Renal cortical epithelial cell (primary cell): ENCODE measurements at places on chromosomes 7 and 10. TPM values are rescaled to one million over a fixed set of nuclear protein-coding genes. Genes with fewer than 3 reads are reported as not detected.

- DNase-seq: no peak
Observed at GRCh38 chr10:98131619-98132018, 2.8 kb upstream of the R3HCC1L start.

Gene NME8
- not detected in 2 replicates for total RNA-seq

GRCh38 chr7:87797395-87797794 lies 78.8 kb downstream of the SLC25A40 start:
- DNase-seq: no peak

- DNase-seq: no peak
Observed at GRCh38 chr10:91335147-91335546, 75.0 kb upstream of the HECTD2 start.

DNA sequence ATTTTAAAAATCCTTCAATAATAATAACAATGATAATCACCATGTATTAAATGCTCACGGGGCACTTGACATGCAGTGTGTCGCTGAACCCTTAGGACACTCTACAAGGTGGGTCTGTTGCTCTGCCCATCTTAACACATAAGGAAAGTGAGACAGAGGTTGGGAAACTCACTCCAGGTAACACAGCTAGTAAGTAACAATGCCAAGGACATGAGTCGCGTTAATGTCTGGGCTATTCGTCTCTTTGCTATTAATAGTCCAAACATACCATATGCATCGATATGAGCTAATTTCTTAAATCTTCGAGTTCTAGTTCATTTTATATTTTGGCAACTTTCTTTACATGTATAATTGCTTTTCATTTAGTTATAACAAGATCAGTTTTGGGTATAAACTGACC lies 79.5 kb downstream of the BEND7 start:
- no peak for DNase-seq

DNA sequence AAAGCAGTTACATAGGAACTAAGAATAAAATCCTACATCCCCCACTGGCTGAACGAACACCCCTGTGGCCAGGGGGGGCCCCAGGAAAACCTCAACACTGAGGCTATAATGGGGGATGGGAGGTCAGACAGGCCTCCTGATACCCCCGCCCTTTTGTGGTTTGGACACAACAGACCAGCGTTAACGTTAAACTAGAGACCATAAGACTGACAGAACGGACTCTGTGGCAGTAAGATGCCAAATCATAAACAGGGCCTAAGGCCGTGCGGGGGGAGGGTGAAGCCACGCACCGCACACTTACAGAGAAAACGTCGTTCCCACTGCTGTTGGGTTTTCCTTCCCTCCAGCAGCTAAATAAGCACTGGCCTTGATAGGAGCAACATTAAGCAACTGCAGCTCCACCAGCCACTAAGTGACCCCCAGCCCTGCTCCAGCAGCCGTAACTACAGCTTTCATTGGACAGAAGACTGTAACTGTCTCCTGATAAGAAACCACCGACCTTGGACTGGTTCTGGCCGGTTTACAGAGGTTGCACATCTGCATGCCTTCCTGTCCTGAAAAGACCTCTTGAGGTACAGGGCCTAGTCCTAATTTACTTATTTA lies 3.4 kb upstream of the PPP2R2D start:
- no peak for DNase-seq

Gene OPALIN
- total RNA-seq: 0.05 TPM in 1 of 2 replicates, not detected in the other

- no peak for DNase-seq
Observed at GRCh38 chr10:100131571-100131970, 49.9 kb upstream of the CPN1 start.

- peak; percentile 15 for DNase-seq
Observed at GRCh38 chr10:62130948-62131347, 137.7 kb downstream of the RTKN2 start.

DNA sequence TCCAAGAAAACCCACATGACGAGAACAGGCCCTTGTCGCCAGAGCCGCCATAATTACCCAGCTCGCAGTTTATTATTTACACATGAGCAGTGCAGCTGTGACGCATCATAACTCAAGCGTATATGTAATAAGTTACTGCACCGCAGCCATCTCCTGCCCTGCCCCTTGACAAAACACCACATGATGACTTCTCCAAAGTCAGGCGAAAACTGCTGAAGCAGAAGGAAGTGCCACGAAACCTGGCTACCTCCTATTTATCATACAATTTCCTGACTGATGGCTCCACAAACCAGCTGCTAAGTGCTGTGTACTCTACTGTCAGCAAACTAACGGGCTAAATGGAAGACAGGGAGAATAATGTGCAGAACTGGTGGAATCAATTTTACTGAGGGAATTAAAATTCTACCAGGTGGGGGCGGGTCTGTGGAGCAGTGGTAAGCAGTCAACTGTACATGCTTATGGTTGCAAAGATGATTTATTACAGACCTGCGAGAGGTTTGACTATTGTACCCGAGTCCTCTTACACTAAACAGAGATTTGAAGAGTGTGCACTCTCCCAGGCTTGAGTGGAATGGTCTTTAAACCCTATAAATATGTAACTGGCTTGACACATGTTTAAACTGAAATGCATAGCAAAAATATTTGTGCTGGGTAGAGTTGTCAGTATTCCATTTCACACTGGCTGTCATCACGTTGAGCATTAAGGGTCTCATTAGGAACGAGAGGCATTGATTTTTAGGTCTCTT lies 156.0 kb downstream of the GLI3 start:
- DNase-seq: peak; percentile 78

Gene KIN
- total RNA-seq: 7.1 and 7.6 TPM in 2 replicates

Gene CFAP70
- 0.52 and 3.7 TPM in 2 replicates for total RNA-seq

Gene OR6B1
- total RNA-seq: not detected in 2 replicates

GRCh38 chr7:51121931-51122425 lies 194.6 kb downstream of the COBL start:
- DNase-seq: peak; percentile 9

Gene TUBAL3
- 0.35 and 1.7 TPM in 2 replicates for total RNA-seq

- no peak for DNase-seq
Observed at GRCh38 chr7:13091974-13092707, 404.7 kb downstream of the ARL4A start.

- no peak for DNase-seq
Observed at GRCh38 chr10:29931833-29932232, 127.6 kb downstream of the JCAD start.

DNA sequence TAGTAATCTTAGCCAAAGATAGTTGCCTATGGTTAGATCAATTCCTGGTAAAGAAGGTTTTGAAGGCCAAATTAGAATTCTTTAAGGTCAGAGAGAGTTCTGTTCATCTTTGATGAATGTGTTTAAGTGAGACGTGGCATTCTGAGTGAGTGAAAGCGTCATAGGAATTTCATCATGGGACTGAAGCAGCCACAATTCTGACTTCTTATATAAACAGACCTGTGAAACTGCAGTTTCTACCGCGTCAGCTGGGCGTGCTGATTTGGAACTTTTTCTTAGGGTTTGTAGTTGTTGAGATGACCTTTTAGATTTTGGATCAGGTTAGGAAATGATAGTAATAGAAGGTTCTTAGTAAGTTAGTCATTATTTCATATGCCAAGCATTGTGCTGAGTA lies 103.8 kb downstream of the CNNM2 start:
- DNase-seq: peak; percentile 77

GRCh38 chr7:19011212-19011611 lies 106.2 kb downstream of the TWIST1 start:
- no peak for DNase-seq

Gene GFRA1
- total RNA-seq: 112 and 135 TPM in 2 replicates

- DNase-seq: no peak
Observed at GRCh38 chr7:130410868-130411541, 29.8 kb downstream of the CEP41 start.

- DNase-seq: no peak
Observed at GRCh38 chr10:19577807-19578206, 238.4 kb upstream of the PLXDC2 start.

- DNase-seq: no peak
Observed at GRCh38 chr10:28971764-28972163, 294.4 kb downstream of the BAMBI start.

Gene SPDYE9
- not detected in 2 replicates for total RNA-seq

DNA sequence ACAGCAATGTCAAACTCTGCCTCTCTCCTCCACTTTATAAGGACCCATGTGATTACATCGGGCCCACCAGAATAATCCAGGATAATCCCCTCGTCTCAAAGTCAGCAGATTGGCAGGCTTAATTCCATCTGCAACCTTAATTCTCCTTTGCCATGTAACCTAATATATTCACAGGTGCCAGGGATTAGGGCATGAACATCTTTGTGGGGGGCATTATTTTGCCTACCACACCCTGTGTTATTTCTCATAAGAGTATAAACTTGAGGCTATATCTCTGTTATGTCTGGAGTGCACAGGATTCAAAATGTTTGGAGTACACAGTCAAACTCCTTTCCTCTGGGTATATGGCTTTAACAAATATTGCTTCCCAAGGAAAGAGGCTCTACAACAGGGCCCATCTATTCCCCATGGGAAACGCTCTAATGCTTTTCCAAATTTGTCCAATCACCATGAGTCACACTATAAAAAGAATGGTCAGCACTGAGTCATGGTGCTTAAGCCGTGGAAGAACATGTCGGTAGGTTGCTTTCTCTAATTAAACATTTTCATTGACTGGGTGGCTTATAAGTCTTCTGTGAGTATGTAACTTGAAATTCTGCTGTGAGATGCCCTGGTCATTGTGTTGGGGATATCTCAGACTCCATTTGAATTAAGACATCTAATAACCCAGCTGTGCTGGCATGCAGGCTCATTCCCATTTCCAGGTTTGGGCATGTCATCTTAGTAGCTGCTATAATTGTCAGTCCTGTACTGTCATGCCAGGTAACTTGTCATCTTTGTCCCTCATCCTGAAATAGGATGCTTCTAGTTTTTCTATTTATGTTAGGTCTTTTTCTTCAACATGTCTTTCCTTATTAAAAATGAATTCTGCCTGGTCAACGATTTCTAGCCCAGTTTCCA lies 11.5 kb upstream of the AKR1B10 start:
- DNase-seq: peak; percentile 97

- no peak for DNase-seq
Observed at GRCh38 chr7:107037717-107038603, 6.5 kb upstream of the PRKAR2B start.

Gene LIPN
- total RNA-seq: not detected in 2 replicates

GRCh38 chr10:13853854-13854253 lies 267.1 kb downstream of the PRPF18 start:
- no peak for DNase-seq

- DNase-seq: peak; percentile 54
Observed at GRCh38 chr7:122199171-122199570, 55.1 kb upstream of the AASS start.

GRCh38 chr7:5702876-5703571 lies 78.4 kb downstream of the RNF216 start:
- DNase-seq: peak; percentile 81

- DNase-seq: no peak
Observed at GRCh38 chr10:593901-594457, 95.5 kb downstream of the DIP2C start.

DNA sequence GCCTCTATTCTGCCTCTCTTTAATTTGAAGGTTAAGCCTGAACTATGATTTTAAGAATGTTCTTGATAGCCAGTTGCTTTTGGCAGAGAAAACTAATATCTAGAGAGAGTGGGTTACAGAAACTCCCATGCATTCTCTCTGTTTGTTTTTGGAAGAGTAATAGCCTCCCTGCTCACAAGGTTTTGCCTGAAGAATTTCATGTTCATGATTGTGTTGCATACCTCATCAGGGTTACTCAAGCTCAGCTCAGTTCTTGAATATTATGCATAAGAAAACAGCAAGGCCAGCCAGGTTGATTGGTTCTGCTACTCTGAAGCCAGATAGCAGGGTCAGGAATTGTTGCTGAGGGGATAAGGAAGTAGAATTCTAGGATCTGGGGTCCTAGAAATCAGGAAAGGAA lies 137.4 kb downstream of the MDFIC start:
- peak; percentile 74 for DNase-seq

Gene POLR2J2
- total RNA-seq: 0.35 and 4.0 TPM in 2 replicates

- no peak for DNase-seq
Observed at GRCh38 chr7:6628045-6628444, 9.1 kb upstream of the ZNF316 start.

Gene CRHR2
- not detected in 2 replicates for total RNA-seq

Gene CRPPA
- total RNA-seq: 4.5 and 6.7 TPM in 2 replicates

GRCh38 chr7:26995666-26996065 lies 100.1 kb downstream of the HOXA1 start:
- DNase-seq: no peak

DNA sequence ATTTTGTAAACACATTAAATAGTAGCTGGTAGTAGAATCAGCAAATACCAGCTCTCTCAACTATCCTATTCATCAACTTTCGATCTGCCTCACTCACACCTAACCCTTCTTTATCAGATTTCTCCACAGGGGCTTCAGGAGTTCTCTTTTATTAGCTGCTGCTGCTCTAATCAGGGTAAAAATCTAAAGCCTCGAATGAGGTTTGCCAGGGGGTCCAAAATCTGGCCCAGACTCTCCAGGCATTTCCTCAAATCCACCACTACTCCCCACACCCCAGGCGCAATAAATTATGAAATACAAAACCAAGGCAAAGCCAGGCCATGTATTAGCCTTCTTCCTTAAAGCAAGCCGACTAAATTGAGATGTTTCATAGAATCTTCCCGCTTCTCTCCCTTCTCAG lies 2.3 kb downstream of the RNF216 start:
- DNase-seq: no peak

Gene AUTS2
- 0.52 and 3.2 TPM in 2 replicates for total RNA-seq

- DNase-seq: no peak
Observed at GRCh38 chr7:130494431-130494858, 2.6 kb downstream of the MEST start.

Gene VWDE
- 1.6 and 3.0 TPM in 2 replicates for total RNA-seq

Gene C1GALT1
- total RNA-seq: 59.0 and 80.1 TPM in 2 replicates

Gene IL2RA
- total RNA-seq: not detected in 2 replicates

GRCh38 chr7:148901178-148901577 lies 17.1 kb upstream of the EZH2 start:
- DNase-seq: no peak
